ENCODE measurements at places on chromosomes 1 and 21. TPM values are rescaled to one million over a fixed set of nuclear protein-coding genes. Genes with fewer than 3 reads are reported as not detected.

PTGS2 gene
- total RNA-seq: 4.0 TPM

HHIPL2 gene
- total RNA-seq: not detected

CR1L gene
- not detected for total RNA-seq

DCDC2B gene
- total RNA-seq: not detected

AMY1C gene
- not detected for total RNA-seq

GRCh38 chr1:153342178-153342577 is 6.5 kb downstream of the PGLYRP4 start:
- DNase-seq: no peak

GRCh38 chr1:230743899-230744298 is 3.3 kb upstream of the CAPN9 start:
- DNase-seq: no peak

- peak; percentile 71 for DNase-seq
Observed at GRCh38 chr1:160779626-160780397, 16.2 kb upstream of the LY9 start.
